ENCODE measurements at places on chromosomes 13 and 19.
A peak's percentile ranks its signal among the peaks of the same experiment; 100 is the strongest.

GRCh38 chr13:72820156-72820897 is 38.4 kb downstream of the PIBF1 start:
- DNase-seq: no peak

GRCh38 chr19:50705422-50706019 is 14.1 kb downstream of the SHANK1 start:
- DNase-seq: peak; percentile 54

DNA sequence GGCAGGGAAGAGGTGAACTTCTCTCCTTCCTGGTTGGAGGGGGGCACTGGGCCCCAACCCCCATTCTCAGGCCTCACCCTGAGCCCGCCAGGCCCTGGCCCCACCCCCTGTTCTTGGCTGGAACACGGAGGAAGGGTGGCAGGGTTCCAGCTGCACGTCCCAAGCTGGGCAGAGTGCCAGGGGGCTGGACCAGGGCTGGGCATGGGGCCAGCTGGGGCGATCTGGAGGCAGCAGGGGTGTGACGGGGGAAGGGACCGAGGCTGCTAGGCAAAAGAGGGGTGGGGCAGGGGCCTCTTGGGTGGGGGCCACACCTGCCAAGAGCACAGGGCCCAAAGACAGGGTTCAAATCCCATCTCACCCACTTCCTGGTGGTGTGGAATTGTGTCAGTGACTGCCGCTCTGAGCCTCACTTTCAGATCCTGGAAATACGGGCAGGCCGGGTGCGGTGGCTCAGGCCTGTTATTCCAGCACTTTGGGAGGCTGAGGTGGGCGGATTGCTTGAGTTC is 2.2 kb downstream of the HIF3A start:
- no peak for DNase-seq

DNA sequence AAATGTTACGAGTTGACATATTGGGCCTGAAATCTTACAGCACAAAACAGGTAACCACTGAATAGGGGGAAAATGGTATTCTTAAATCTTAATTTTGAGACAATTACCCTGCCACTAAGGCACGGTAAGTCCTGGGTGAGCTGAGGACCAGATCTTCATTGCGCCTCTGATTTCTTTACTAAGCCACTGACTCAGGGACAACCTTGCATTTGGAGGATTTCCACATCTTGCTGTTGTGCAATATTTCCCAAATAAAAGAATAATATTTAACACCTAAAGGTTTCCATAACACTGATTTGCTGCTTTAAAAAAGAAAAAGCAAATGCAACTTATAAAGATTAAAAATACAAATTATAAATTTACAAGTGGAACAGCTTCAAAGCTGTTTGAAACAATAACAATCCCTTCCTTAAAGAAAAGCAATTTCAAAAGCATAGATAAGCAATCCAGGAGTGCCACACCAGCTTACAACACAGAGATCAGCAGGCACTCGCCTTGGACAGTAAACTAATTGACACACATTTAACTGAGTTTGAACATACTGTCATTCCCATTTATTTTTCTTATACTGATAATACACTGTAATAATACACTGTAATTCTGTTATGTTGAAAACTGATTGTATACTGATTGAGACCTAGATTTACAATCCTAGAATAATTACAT is 79.6 kb upstream of the DOCK9 start:
- no peak for DNase-seq

GRCh38 chr19:2381148-2381820 is 21.2 kb downstream of the TMPRSS9 start:
- DNase-seq: no peak

- no peak for DNase-seq
Measured at GRCh38 chr13:108993346-108993745, 363.9 kb downstream of the MYO16 start.

- no peak for DNase-seq
Measured at GRCh38 chr13:35966024-35966423, 165.2 kb downstream of the DCLK1 start.

- no peak for DNase-seq
Measured at GRCh38 chr19:40598918-40599307, 2.3 kb upstream of the LTBP4 start.

DNA sequence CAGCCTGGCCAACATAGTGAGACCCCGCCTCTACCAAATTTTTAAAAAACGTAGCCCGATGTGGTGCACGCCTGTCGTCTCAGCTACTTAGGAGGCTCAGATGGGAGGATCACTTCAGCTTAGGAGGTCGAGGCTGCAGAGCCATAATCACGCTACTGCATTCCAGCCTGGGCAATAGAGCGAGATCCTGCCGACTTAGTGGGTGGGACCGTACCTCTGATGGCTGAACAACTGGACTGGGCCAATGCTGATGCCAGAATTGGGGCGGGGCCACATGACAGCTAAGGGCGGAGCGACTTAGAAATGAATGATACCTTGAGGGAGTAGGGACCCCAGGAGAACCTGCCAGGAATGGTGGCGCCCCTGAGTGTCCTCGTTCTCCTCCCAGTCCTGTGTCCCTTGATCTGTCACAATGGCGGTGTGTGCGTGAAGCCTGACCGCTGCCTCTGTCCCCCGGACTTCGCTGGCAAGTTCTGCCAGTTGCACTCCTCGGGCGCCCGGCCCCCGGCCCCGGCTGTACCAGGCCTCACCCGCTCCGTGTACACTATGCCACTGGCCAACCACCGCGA is 3.6 kb downstream of the LTBP4 start:
- DNase-seq: peak; percentile 37

DNA sequence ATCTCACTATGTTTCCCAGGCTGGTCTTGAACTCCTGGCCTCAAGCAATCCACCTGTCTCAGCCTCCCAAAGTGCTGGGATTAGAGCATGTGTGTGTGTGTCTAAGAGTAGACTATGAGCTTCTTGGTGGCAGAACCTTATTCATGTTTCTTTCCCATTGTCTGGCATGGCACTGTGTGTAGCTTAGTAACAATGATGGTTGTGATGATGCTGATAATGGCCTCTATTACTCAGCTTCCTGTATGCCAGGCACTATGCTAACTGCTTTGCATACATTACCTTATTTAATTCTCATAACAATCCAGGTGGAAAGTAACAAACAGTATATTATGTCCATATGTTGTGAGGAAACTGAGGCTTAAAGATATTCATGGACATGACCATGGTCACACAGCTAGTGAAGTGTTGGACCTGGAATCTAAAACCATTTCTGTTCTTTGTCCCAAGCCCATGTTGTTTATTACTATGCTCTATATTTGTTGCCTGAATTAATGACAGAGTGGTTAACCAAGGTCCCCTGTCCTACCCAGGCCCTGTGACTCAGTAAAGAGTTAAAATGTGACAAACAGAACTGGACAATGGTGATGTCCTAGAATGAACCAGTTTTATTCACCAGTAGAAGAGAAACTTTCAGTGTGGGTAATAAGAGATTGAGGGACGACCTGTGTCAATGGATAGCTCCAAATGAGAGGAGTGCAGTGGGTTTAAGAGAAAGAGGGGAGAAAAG is 109.6 kb downstream of the KLF5 start:
- no peak for DNase-seq

GRCh38 chr19:15417699-15418098 is 1.1 kb downstream of the AKAP8L start:
- DNase-seq: no peak

DNA sequence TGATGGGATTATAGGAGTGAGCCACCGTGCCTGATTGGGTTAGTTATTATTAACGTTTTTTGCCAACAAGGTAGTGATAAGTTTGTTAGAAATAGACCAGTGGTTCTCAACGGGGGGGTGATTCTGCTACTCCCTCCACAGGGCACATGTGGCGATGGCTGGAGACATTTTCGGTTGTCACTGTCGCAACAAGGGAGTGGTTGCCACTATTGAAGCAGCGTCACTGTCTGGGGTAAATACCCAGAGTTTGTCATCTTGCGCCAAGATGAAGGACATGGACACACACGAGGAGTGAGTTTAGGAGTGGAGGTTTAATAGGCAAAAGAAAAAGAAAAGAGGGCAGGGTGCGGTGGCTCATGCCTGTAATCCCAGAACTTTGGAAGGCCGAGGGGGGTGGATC is 18.9 kb downstream of the ADGRE3 start:
- DNase-seq: no peak

- no peak for DNase-seq
Measured at GRCh38 chr19:5966215-5966614, 11.7 kb downstream of the RANBP3 start.
